ENCODE measurements at places on chromosomes 11 and 22.

- DNase-seq, result no peak
These were observed 49.7 kb downstream of the ST14 start for GRCh38 chr11:130209128-130209932.

DNA sequence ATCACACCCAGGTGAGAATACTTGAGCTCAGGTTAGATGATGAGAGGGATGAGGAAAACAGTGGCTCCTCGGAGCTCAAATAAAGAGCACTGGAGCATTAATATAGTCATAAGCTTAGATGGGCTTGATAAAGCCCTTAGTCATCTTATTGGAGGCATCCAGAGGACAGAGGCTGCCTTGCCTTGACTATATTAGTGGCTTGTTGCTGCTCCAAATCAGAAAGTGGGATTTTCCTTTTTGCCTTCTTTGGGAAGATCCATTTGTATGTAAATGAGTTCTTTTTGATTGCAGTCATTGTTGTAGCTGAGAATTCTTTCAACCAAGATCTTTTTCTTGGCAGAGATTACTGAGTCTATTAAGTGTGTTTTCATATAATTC is 18.9 kb downstream of the ADM start:
- DNase-seq, result no peak

GRCh38 chr11:10050561-10050960 is 243.5 kb downstream of the SBF2 start:
- DNase-seq, result no peak

DNA sequence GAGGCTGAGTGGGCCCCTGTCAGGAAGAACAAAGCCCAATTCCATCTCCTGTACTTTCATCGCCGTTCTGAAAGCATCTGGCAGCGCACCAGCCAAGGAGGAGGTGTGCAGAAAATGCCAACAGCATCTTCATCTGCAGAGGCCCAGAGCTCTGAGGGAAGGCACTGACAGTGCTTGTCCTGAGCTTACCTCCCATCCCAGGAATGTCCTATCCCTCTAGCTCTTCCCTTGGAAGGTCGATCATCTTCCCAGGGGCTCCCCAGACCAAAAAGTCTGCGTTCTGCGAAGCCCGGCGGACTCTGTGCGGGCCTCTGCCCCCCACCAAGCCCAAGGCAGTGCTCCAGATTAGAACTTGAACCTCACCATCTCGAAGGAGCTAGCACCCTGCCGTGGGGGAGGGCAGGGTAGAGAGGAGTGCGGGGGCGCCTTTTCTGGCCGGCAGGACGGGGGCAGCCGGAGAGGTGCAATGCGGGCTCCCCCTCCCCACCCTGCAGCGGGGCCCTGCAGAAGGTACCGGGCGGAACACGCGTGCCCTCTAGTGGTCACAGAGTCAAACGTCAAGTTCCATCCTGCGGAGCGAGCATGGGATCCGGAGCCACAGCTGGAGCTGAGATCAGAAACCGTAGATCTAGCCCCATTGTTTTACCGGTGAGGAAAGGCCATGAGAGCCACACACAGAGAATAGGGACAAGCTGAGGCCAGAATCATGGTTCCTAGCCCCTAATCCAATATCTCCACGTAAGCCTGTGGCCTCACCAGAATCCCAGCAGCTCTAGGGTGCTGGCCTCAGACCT is 5.0 kb downstream of the SCN2B start:
- DNase-seq, result no peak

DNA sequence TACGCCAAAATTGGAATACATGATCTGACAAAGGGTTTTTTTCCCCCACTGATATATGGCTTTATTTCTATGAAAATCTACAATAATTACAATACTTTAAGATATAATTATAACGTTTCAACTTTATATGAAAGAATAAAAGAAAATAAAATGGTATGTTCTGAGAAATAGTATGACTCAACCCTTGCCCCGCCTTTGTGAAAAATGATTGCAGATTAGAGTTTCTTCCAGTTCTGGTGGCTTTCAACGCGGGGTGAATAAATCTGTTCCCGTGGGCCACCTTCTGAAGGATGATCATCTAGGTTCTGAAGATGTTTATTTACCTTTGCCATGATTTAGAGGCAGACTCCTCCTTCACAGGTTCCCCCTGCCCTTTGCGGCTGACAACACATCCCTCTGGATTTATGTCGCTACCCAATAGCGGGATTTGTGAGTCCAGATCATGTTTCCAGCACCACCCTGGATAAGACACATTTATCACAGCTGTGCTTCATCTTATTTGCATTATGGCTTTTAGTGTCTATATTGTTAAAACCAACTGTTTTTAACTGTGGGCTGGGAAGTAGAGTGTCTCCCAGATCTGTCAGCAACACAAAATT is 607.0 kb upstream of the KIRREL3 start:
- DNase-seq, result no peak

GRCh38 chr22:40176921-40177737 is 596 bp upstream of the TNRC6B start:
- DNase-seq, result no peak

- DNase-seq, result no peak
These were observed 317.4 kb downstream of the C11orf87 start for GRCh38 chr11:109739379-109739778.

GRCh38 chr22:22925805-22926369 is 38.3 kb downstream of the IGLL5 start:
- no peak for DNase-seq

DNA sequence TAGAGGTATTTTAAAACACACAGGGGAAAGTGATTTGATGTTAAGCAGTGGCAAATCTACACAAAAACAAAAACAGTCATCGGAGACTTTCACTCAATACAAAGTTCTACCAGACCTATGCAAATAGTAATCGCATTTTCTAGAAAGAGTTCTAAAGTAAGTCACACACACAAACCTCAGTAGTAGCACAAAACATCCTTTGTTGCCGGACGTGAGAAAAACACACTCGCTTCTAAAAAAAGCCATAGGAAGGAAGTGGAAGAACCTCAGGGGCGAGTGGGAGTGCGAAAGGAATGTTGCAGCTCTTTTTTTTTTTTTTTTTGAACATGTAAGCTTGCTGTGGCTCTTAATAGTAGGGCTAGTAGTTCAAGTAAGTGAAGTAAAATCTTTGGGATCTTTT is 88.9 kb downstream of the MAML2 start:
- DNase-seq, result no peak

DNA sequence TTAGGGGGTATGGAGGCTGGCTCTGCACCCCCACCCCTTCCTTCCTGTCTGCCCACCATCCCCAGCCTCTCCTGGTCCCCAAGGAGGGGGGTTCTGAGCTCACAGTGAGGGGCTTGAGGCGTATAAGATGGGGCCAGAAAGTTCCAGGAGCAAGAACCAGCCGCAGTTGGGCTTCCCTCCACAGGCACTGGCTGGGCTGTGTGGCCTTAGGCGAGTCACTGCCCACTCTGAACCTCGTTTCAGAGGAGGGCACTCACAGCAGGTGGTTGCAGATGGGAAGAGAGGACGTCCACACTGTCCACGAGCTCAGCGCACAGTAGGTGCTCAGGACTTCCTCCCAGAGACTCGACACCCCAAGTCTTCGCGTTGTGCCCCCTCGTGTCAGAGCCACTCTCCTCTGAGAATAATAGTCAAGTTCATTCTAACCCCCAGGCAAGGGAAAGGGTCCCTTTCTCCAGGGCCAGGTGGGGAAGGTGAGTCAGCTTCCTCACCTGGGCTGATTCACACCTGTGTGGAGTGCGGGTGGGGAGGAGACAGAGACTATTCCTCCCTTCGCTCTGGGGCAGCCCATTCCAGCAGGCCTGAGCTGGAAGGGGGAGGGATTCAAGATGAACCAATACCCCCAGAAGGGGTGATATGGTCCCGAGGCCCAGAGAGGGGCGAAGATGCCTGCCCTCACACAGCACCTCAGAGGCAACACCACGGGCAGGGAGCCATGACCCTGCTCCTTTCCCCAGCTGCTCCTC is 29.3 kb downstream of the RPL3 start:
- no peak for DNase-seq

DNA sequence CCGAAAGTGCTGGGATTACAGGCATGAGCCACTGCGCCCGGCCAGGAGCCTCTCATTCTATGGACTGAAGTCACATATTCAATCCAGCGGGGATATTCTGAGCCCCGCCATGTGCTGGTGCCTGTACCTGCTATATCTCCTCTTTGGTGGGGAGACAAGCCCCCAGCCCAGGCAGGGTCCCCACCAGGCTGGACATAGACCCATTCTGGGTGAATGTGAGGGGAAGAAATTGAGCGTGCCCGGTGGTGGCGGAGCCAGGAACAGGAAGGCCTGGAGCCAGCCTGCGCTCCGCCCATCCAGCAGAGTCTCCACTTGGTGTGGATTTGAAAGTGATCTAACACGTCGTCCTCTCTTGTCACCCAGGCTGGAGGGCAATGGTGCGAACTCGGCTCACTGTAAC is 38.0 kb upstream of the CSNK1E start:
- DNase-seq, result no peak

DNA sequence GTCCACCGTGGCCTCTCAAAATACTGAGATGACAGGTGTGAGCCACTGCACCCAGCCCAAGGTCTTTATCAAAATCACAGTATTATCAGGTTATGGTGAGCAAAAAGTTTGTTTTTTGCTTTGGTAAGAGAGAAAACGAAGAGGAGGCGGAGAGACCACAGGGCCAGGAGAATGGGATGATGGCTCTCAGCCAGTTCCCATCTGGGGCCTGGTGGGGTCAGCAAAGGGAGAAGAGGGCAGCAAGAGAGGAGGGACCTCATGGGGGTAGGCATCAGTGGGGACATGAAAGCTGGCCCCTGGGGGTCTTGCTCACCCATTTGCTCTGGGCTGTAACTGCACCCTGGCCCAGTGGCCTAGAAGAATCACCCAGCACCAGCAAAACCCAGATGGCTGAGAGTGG is 190.2 kb downstream of the SHANK2 start:
- no peak for DNase-seq

GRCh38 chr11:113283881-113284280 is 30.5 kb upstream of the TTC12 start:
- no peak for DNase-seq

- DNase-seq, result no peak
These were observed 109.6 kb downstream of the SCN3B start for GRCh38 chr11:123544631-123545375.

- DNase-seq, result no peak
These were observed 99.0 kb upstream of the ALX4 start for GRCh38 chr11:44408711-44409470.

DNA sequence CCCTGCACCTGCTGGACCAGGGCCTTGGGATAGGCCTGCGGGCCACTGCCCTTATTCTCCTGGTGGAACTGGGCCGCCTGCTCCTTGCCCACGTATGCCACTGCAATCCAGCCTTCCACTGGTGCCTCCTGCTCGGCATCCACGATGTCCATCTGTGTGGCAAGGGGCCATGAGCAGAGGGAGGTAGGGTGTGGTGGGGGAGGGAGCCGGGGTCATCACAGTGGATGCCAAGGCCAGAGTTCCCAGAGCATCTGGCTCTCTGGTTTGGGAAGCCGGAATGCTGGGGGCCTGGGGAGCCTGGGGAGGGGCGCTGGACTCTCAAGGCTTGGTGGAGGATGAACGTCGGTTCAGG is 627 bp downstream of the RNF215 start:
- no peak for DNase-seq
